ENCODE measurements at places on chromosomes 2 and 18.

DNA sequence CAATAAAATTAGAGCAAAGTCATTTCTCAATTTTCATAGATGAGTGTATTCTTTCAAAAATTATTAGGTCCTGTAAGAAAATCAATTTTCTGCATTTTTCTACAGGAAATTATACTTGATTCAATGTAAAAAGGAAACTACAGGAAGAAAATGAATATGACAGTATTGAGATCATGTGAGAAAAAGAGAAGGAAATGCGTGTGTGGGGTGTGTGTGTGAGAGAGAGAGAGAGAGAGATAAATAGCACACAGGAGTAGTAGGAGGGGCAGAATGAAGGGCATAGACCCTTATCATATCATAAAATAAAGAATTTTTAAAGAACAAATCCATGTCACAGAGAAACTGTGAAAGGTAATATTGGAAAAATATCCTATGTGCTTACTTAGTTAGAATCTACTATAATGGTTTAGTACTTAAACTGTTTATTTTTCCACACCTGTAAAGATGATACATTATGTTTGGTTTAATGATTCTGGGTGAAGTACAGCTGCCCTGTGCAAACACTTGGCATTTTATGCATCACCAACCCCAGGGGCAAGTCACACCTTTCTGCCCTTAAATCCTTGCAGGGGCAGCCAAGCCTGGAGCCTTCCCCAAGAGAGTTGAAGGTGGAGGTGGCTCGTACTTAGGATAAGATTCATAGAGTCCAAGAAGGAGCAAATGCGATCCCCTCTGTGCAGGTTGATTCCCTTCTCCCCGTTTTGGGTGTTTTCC is 276.4 kb downstream of the TGIF1 start:
- DNase-seq = no peak

GRCh38 chr18:65623676-65624075 is 127.1 kb upstream of the CDH7 start:
- DNase-seq = no peak

GRCh38 chr2:148667113-148667836 is 22.7 kb downstream of the EPC2 start:
- DNase-seq = no peak

GRCh38 chr2:27596627-27597026 is 13.8 kb downstream of the ZNF512 start:
- no peak for DNase-seq

DNA sequence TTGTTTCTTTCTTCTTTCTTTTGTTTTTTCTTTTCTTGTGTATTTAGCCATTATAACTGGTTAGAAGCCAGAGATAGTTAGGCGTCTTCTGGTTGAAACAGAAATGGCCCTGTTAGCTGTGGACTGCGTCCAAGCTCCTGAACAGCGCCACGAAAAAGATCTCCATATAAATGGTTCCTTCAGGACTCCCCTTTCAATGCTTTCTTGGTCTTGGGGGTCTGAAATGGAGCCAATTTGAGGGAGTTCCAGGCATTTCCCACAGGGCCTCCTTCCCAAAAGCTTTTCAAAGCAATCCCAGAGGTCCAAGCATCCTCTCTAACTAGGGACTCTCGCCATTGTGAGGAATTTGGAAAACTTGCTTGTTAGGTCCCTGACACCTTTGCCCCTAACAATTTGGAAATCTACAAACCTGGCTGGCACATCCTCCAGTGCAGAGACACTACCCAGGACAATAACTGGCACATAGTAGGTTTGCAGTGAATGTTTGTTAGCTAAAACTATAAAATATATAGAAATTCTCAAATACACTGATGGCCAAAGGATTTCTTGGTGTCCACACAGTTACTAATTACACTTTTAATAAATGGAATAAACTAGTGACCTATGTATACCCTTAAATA is 80.1 kb downstream of the MYCN start:
- no peak for DNase-seq

GRCh38 chr2:112646102-112646719 is 472 bp downstream of the SLC20A1 start:
- DNase-seq = peak; percentile 37

DNA sequence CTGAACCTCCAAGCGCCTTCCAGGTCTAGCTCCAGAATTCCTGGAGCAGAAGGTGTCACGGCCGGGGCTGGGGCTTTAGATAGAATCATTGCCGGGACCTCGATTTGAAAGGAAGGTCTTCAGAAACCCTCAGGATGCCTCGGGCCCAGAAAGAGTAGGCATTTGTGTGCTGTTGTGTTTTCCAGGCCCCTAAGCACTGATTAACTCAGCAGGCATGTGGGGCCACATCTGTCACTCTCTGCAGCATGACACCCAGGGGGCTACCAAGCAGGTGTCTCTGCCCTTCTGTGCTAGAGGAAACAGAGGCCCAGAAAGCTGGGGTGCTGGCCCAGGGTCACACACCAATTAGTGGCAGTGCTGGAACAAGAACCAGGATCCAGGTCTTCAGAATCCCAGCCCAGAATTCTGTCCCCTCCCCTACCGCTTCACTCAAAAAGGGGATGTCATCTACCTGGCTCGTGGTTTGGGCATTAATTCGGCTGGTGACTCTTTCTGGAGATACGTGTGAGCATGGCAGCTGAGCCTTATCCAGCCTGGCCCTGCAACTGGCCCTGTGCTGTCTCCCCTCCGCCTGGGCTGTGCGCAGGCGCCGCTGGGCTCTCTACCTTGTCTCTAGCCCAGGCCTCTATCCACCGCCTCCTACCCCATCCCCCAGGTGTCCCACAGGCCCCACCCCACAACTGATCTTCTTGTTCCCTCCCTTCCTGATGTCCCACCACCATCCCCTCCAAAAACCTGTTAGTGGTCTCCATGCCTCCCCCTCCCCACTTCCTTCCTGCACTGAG is 245.4 kb downstream of the ATAD2B start:
- no peak for DNase-seq

DNA sequence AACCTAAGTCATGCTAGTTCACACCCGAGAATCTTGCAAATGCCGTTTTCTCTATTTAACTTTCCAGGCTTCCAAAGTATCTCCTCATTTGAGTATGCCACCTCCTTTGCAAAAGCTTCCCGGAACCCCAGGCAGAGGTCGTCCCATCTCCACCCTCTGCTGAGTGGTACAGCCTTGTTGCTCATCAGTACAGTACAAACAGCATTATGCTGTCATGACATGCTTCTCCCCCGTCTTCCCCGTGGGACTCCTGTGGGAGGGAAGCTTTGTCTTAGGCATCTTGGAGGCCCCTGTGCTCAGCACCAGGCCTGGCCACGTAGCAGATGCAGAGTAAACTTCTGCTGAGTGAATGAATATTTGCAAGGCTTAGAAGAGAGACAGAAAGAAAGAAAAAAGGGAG is 102.7 kb downstream of the CDCA7 start:
- no peak for DNase-seq

DNA sequence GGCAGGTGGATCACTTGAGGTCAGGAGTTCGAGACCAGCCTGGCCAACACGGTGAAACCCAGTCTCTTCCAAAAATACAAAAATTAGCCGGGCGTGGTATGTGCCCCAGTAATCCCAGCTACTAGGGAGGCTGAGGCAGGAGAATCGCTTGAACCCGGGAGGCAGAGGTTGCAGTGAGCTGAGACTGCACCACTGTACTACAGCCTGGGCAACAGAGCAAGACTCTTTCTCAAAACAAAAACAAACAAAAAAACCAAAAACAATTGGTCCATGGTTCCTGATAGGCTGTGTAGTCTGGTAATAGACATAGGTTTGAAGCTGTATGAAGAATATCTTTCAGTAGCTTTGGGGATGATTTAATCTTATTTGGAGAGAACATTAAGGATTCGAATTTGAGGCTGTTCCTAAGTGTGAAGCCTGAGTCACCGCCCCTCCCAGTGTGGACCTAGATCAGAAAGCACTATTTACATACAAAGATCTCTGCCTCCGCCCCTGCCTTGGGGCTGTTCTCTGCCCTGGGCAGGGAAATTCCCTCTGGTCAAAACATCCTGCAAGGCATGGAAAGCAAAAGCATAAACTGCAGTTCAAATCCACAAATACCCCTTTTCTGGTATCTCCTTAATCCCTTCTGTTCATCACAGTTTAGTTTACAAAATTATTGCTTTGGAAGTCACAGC is 52.8 kb upstream of the PMAIP1 start:
- no peak for DNase-seq

Measured in T-helper 17 cell (primary cell).